ENCODE measurements at places on chromosomes 16 and 17.
A peak's percentile ranks its signal among the peaks of the same experiment; 100 is the strongest.

GRCh38 chr16:51701025-51701424 lies 550.0 kb upstream of the SALL1 start:
- DNase-seq: no peak

DNA sequence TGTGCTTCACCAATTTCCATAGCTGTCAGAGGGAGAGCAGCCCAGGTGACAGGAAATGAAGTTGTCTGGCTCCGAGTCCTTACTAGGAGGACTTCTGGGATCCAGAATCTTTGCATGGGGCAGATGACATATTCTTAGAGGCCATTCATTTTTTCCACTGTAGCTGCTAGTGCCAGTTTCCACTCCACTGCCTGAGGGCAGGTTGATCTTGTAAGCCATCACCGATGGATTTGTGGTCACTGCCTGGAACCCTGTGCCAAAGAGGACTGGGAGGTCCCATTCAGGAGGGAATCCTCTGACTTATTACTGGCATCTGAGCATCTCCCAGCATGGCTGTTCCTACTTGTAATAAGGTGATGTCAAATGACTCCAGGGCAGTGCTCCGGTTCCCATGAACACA lies 144.1 kb upstream of the KCNJ18 start:
- no peak for DNase-seq

DNA sequence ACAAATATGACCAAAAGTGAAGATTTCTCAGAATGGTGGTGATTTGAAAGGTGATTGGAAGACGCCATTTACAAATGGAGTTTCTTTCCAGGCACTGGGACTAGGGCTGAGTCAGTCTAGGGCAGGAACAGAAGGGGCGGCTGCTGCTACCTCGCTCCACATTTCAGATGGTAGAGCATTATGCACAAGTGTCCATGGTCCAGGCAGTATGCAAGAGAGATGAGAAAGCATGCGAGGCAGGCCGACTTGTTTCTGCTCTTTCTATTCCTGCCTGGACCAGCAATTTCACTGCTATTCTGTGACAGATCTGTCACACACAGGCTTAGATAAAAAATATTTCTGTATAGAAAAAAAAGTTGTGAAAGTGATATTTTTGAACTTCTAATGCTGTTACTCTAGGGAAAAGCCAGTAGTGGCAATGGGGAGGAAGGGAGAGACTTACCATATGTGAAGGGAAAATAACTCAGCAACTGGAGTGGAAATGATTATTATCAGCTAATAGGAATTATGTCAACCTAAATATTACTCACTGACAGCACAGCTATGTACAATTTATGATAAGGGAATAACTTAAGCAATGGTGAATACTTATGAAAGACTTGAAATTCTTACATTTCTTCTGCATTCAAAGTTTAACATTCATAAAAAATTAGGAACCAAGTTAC lies 134.7 kb upstream of the NETO2 start:
- no peak for DNase-seq

GRCh38 chr17:44901411-44901921 lies 2.2 kb upstream of the EFTUD2 start:
- DNase-seq: peak; percentile 80

- no peak for DNase-seq
Observed at GRCh38 chr16:68206245-68206644, 29.7 kb downstream of the ESRP2 start.
